NCI-H1105 (cell line): ENCODE measurements at places on chromosomes 2 and 18.

GRCh38 chr2:26336719-26337118 lies 9.2 kb upstream of the SELENOI start:
- DNase-seq, result no peak

DNA sequence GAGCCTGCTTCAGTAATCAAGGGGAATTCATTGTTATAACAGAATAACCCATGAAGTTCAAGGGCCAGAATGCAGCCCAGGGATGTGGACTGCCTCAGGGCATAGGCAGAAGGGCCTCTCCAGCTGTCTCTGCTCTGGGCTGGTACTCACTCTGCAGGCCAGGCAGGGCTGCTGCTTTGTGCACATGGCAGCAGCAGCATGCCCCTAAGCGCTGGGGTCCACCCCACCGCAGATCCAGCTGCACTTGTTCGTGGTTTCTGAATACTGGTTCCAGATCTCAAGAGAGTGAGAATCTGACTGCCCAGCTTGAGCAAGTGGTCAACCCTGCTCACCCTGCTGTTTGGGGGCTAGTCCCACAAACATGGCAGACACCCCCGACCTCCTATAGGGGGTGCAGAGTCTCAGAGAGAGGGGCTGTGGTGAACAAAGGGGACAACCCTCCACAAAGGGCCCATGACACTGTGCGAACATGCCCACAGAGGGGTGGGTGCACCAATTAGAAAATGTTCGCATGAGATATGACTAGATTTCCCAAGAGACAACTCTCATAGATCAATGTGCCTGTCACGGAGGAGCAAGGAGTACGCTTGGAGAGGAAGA lies 87.3 kb downstream of the ACTR3 start:
- no peak for DNase-seq

DNA sequence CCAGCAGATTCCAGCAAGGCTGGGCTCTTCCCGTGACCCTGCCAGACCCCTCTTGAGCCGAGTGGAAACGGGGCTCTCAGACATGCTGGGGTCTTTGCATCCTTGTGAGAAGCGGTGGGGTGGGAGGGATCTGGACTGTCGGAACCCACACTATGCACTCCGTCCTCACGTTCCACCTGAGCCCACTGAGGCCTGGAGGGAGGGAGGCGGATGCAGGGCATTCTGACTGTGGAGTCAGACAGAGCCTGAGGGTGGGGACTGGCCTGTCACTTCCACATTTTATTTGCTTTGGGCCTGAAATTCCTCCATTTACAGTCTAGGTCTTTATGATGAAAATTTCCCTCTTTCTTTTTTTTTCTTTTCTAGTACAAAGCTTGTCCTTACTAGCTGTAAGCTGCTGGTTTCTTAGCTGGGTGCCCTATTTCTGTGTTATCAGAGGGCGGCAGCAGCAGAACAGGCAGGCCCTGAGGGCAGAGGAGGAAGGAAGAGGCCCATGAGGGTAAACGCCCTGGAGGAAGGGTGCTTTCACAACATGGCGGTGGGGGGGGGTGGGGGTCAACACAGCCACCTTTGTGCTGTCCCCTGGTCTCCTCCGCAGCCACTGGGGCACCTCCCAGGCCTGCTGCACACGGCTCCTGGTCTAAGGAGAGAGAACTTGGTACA lies 373.5 kb upstream of the MYT1L start:
- no peak for DNase-seq

DNA sequence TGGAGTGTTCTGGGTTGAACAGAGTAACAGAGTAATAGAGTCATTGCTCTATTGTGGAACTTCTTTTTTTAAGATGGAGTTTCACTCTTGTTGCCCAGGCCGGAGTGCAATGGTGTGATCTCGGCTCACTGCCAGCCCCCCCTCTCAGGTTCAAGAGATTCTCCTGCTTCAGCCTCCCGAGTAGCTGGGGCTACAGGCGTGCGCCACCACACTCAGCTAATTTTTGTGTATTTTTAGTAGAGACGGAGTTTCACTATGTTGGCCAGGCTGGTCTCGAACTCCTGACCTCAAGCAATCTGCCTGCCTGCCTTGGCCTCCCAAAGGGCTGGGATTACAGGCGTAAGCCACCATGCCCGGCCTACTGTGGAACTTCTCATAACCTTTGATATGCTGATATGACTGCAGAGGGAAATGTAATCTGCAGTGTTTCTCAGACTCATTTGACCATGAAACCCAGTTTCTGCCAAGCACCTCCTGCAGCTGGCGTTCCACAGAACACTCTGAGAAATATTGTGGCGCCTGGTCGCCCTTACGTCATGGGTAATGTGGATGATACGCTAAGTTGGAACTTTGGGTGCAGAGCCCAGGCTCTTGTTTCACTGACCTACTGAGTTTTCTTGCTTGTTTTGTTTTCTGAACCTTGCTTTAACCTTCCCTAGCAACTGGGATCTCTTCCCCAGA lies 213.8 kb downstream of the BCL2 start:
- no peak for DNase-seq

- DNase-seq, result no peak
These were observed 73.9 kb downstream of the ACKR3 start for GRCh38 chr2:236643480-236643879.

- no peak for DNase-seq
These were observed 50.4 kb upstream of the KCNG2 start for GRCh38 chr18:79747156-79747845.

GRCh38 chr18:54205959-54206358 lies 18.5 kb downstream of the MBD2 start:
- DNase-seq, result no peak

- no peak for DNase-seq
These were observed 159.4 kb upstream of the FOSL2 start for GRCh38 chr2:28233164-28233676.

- DNase-seq, result no peak
These were observed 30.6 kb upstream of the RPRM start for GRCh38 chr2:153509133-153509532.

DNA sequence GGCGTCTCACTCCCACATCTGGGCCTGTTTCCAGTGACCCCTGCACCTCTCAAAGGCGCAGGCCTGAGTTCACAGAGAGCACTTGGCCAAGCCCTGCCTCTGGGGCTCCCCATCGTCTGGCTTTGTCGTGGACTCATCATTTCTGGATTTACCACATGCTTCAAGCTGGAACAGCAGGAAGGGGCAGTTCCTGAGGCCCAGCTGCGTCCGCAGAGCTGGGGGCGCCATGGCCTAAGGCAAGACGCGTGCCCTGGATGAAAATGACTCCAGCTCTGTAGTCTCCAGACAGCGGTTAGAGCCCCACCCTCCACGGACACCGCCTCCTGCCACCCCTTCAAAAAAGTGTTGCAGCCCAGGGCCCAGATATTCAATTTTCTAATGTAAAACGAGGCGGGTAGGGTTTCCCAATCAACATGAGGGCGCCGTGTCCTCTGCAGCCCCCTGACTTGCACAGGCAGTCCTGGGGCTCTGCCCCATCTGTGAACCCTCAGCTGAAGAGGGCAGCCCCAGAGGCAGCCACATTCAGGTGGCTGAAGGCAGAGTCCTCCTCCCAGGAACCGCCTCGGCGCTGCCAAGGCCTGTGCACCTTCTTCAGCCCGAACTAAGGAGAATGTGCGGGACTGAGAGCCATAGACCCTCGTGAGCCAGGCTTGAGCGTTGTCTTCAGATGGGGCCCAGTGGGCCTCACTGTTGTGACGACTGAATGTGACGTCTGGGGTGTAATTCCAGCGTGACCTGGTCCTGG lies 85.5 kb downstream of the NFATC1 start:
- no peak for DNase-seq

- no peak for DNase-seq
These were observed 21.7 kb downstream of the LINC00305 start for GRCh38 chr18:64127172-64127571.

DNA sequence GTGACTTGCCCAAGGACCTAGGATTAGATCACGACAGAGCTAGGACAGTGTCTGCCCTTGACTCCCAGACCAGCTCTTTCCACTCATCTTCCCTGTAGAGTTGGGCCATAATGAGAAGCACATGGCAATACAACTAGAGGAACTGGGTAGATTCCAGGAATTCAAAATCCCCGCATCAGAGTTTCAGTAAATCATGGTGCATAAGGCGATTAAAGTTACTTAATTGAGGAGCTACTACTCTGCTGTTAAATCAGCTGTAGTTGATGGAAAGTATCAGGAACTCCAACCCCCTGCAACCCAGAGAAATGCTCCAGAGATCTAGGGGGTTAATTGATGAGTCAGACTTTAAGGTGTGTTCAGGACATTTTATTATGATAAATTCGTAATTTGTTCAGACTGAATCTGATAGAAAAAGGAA lies 5.7 kb downstream of the ANTXR1 start:
- no peak for DNase-seq

DNA sequence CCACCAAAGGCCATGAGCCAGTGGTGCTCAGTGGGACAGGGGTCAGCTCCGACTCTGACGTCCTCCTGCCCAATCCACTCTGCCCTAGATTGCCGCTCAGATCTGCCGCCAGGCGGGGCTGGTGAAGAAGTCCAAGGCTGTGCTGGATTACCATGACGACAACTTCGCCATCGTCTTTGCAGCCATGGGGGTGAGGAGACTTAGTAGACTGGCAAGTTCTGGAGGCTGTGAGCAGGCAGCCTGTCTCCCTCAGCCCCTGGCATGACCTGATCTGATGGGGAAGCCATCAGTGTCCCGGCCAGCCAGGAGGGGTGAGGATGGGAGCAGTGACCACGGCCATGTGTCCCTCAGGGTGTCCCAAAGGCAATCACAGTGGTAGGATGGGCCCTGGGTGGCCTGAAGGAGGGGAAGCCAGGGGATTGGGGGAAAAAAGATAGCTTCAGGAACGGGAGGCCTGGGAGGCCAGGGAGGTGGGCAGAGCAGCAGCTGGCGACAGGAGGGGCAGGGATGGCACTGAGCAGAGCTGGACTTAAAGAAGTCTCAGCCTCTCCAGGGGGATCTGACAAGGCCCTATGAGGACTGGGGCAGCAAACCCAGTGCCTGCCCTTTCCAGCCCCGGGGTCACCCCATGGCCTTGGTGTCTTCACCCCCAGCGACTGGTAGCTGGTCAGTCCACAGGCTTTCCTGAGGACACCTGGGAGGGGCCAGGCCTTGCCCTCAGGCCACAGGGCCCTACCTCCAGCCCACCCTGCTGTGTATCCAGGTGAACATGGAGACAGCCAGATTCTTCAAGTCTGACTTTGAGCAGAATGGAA lies 17.4 kb upstream of the ANKRD53 start:
- no peak for DNase-seq

DNA sequence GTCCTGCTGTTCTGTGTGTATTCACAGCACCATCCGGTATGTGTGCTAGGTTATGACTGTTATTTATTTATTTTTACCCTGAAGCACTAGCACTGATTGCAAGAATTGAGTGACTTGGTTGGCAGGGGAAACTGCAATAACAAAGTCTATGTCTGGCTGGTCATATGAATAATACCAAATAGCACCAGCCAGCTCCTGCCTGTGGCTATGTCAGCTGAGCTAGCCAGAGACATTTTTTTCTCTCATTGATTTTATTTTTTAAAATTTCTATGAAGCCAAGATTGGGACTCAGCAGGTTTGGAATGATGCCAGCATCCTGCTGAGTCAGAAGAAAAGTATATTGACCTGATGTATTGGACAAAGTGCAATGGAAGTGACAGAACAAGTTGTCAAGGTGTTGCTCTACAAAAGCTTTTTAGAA lies 188.5 kb upstream of the CDH2 start:
- no peak for DNase-seq

DNA sequence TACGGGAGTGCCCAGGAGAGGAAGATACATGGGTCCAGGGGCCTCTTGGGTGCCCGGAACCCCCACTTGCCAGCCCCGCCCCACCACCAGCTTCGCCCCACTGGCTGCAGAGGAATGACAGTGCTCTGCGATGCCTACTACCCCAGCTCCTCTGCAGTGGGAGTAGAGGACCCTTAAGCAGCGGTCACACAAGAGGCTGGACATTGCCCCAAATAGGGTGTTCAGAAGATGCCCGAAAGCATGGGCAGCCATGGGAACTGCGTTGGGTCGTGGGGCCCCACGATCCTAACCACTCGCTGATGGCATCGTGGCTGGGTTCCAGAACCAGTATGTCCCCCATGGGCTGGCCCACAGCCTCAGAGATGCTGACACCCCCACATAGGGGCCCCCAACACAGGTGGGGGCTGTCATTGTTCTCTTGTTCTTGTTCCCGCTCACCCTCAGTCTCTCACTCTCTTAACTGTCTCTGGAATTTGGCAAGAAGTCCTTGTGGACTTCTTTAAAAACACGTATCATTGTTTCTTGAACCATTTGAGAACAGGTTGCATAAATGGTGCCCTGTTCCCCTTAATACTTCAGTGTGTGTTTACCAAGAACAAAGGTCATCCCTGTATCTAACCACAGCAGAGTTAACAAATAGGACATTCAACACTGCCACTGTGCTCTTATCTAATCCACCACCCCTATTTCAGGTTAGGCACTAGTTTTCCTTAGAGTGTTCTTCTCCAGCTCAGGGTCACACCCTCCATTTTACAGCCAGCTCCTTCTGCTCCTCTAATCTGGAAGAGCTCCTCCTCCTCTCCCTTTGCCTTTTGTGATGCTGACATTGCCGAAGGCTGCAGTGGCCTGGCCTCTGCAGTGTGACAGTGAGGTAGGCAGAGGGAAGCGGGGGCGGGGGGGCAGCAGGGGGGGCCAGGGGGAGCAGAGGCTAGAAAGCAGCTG lies 76.3 kb downstream of the STPG4 start:
- no peak for DNase-seq

DNA sequence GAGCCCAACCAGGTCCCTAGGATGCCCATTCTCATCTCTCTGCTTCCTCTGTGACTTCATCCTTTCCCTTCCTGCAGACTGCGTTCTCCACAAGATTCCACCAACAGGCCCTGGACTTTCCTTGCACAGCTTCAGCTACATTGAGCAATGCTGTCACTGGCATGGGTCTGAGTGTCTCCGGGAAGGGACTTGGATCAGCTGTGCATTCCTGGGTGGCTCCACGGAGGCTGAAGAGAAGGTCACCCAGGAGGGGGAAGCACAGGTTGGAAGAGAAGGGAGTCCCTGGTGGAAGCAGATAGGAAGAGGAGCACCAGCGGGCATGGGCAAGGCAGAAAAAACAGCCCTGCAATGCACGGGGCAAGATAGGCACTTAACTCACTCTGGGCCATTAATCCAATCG lies 140.5 kb downstream of the UXS1 start:
- no peak for DNase-seq

- no peak for DNase-seq
These were observed 1.1 kb downstream of the NIFK start for GRCh38 chr2:121735518-121736074.
